ENCODE measurements at places on chromosomes 4 and X.

GRCh38 chr4:33063241-33063640 is 2343.1 kb downstream of the PCDH7 start:
- DNase-seq = peak; percentile 87

DNA sequence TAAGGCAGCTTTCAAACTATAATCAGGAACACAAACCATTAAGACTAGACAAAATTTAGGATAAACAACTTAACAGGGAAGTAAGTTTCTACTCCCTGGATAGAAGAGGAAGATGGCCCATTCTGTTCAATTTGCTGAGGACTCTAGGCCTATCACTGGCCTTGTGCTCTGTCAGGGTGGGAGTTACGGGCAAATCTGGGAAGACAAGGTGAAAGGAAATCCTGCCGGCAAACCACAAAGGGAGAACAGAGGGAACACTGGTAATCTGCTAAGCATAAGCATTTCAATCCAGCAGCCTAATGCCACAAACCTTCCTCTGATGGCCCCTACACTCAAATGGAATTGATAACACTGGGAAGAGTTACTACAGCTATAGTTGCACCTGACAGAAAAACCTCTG is 8.3 kb downstream of the GPR82 start:
- no peak for DNase-seq

- DNase-seq = peak; percentile 47
Observed at GRCh38 chr4:174697202-174697601, 131.8 kb downstream of the GLRA3 start.

- no peak for DNase-seq
Observed at GRCh38 chr4:145814246-145814645, 124.4 kb downstream of the ZNF827 start.

GRCh38 chr4:184406958-184407391 is 67.4 kb downstream of the IRF2 start:
- DNase-seq = no peak

- no peak for DNase-seq
Observed at GRCh38 chrX:50942471-50942870, 31.9 kb downstream of the BMP15 start.

GRCh38 chr4:157978680-157979361 is 194.0 kb downstream of the GASK1B start:
- peak; percentile 81 for DNase-seq

DNA sequence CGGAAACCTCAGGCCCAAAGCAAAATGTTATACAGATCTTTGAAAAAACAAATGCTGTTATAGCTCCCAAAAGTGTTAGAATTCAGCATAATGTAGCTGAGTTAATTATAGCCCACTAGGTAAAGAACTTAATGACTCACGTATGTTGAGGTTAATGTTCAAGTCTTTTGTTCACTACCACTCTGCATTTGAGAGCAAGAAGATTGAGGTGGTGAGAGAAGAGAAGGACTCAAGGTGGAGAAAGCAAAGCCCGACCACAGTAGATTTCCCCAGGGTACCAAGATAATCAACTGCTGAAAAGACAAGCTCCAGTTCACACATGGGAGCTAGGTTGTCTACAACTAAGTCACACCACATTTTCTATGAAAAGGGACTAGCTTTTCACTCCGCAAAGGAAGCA is 480.2 kb downstream of the DTHD1 start:
- no peak for DNase-seq

GRCh38 chr4:146567396-146567795 is 45.7 kb upstream of the SLC10A7 start:
- peak; percentile 59 for DNase-seq

DNA sequence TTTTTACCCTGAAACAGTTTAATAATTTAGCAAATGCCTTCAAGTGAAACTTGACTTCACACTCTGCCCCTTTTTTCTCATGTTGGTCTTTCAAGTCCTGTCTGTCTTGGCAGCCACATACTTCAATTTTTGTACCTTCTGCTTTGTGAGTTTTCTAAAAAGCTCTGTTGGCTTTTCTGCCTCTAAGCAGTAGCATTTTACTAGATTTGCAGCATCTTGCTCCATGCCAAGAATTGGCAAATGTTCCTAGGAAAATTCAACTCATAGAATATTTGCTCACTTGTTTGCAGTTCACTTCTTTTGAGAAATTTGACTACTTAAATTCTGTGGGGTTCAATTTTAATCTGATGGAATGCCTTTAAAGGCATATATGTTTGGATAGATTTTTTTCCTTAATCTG is 59.2 kb downstream of the FAM47A start:
- DNase-seq = no peak

- DNase-seq = no peak
Observed at GRCh38 chr4:67256388-67257043, 288.8 kb downstream of the CENPC start.

GRCh38 chrX:100264200-100264599 is 145.9 kb downstream of the PCDH19 start:
- no peak for DNase-seq

- DNase-seq = no peak
Observed at GRCh38 chr4:118175506-118175905, 141.2 kb downstream of the NDST3 start.

DNA sequence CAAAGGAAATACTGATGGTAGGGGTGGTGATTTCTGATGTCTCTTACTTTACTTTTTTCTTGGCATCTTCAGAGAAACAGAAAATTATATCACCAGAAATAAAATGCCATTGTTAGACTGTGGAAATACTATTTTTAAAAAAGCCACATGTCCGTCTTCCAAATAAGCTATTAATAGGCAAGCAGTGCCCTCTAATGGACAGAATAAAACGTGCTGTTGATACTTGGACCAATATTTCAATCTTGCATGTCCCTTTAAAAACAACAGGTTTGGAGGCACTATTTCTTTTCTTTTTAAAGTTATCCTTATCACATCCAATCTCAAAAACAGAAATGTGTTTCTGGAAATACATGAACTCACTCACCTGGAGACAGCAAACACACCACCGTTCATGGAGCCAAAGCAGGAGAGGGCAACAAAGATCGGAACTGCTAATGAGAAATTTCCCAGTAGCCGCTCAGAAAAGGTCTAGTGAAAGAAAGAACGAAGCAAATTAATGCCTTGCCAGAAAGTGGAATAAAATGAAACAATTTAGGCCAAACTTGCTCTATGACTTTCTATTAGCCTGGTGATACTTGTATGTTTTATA is 59.2 kb downstream of the SLC7A11 start:
- DNase-seq = peak; percentile 89

DNA sequence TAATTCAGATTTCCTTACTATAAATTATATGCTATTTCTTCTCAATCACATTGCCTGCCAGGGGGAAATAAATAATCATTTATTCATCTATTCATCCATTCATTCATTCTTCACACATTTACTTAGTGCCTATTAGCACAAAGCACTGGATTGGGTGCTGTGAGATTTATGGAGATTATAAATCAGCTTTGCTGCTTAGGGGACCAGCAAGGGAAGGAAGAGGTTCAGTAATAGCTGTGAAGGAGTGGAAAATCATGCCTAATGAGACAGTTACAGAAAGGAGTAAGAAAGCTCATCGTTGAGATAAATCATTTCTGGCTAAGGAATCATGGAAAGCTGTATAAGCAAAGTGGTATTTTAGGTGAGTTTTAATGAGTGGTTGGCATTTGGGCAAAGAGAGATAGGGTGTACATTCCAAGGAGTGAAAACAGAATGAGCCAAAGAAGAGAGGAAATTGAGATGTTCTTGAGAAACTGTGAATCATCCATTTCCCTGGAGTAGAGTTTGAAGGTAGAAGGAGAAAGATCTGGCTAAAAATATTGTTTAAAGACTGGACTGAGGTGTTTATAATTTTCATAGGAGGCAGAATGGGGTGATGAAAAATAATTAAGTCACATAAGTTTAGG is 9.6 kb downstream of the ARSJ start:
- DNase-seq = peak; percentile 46

GRCh38 chr4:156073976-156074375 is 120.3 kb upstream of the CTSO start:
- DNase-seq = no peak

DNA sequence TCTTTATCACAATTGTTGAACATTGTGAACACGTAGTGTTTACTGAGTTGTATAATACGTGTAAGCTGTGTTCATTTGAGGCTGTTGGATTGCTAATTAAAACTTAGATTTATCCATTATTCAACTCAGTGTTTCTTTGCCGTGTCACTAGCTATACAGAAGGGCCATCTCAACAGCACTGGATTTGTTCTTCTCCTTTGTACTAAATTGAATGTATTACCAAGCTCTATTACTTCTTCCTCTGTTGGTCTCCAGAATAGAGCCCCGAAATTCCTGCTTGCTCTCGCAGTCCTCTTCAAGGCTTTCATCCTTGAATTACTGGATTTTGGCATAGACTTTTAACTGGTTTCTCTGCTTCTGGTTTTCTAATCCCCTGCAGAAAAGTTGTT is 182.8 kb downstream of the BMPR1B start:
- no peak for DNase-seq

GRCh38 chr4:128353791-128354190 is 66.2 kb upstream of the PGRMC2 start:
- DNase-seq = no peak

DNA sequence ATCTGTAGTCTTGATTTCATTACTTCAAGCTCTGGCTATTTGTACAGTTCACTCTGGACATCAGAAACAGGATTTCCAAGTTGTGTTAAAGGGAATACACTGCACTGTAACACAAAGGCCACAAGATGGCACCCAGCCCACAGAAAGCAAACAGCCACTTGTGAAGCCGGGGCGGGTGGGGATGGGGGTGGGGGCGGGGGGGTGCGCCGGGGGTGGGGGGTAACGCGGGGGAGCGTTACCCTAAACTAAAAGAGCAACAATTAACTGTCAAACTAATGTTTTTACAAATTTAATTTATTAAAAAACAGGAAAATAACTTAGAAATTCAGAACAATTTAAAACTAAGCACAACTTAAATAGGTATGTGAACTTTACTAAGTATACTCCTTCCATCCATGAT is 27.3 kb downstream of the PRDX4 start:
- peak; percentile 67 for DNase-seq

GRCh38 chrX:108001218-108001814 is 19.1 kb upstream of the TEX13B start:
- DNase-seq = peak; percentile 68

GRCh38 chr4:77172336-77172735 is 15.3 kb downstream of the CCNG2 start:
- peak; percentile 65 for DNase-seq

DNA sequence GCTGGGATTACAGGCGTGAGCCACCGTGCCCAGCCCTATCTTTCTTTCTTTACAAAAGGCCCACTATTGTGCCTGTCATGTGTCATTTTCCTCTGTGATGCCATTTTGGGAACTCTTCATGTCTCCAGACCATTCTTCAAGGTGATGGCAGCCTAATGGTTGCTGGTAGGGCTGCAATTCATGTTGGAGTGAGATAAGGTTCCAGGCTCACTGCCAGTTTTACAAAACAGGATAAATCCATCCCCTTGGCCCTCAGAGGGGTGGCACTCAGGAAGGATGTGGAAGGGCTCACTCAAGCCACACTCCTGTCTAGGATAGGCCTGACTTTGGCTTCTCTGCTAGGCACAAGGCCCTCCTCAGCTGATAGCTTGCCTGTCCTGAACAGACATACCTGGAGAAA is 3.8 kb downstream of the TCEAL9 start:
- DNase-seq = peak; percentile 53

All from fibroblast of pulmonary artery (primary cell).